ENCODE measurements at places on chromosomes 12 and 14.

DNA sequence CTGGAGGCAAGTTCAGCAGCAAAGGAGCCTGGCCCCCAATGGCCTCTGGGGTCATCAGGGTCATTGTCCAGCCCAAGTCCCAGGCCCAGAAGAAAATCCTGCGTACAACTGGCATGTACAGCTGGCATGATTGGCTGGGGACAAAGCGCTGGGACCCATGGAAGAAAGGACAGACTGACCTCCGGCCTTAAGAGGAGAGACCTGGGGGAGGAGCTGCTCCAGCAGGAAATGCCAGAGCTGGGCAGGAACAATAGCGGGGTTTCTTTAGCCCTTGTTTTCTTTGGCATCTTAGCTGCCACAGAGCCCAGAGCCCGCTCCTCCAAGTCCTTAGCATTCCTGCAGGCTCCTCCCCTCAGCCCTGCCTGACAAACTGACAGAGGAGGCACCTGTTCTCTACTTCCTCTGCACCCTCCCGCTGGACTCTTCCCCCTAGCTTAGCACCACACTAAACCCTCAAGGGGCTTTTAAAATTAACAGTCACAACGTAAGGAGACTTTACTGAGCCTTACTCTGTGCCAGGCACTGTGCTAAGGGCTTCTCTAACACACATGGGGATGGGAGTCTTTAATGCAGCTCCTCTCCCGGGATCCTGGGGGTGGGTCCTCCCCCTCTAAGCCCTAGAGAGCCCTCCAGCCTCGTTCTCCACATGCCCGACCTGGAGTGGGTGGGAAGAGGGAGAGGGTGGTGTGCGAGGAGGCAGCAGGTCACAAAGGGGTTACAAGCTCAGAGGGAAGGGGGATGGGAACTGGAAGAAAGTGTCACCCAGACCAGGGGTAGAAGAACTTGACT lies 1.8 kb upstream of the AQP5 start:
- DNase-seq: no peak

GRCh38 chr12:38823738-38824137 lies 81.7 kb downstream of the CPNE8 start:
- no peak for DNase-seq

DNA sequence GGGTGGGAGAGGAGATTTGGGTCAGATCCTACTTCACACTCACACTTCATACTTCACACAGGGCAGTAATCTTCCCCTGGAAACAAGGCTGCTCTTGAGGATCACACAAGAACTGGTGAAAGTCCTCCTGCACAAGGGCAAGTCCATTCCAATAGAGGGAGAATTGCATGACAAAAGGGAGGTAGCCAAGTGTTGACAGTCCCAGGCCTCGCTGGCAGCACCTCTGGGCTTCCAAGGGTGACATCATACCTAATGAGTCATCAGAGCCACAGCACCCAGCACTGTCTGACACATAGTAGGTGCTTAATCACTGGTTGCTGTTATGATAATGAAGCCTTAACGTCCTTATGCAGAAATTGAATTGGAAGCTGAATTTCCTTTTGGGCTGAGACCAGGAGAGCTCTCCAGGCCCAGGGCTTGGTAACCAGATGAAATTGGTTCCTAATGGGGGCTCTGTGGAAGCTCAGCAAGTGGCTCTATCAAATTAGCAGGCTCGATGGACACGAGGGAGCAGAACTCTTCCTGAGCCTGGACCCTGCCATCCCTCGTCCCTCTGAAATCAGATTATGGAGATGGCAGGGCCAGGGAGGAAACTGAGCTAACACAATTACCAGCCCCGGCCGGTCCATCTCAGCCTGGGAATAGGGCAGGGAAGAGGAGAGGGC lies 58.8 kb upstream of the ACTN1 start:
- no peak for DNase-seq

DNA sequence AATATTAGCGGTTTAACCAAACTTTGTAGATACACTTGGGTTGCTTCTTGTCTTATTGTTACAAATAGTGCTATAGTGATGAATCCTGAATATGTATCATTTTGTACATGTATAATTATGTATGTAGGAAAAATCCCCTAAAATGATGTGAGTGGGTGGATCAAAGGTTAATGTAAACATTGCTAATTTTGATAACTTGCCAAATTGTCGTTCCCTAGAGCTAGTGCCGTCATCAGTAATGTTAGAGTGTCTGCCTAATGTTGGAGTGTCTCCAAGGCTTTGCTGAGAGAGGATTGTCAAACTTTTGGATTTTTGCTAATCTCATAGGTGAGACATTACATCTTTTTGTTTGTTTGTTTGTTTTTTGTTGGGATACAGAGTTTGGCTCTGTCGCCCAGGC lies 44.4 kb downstream of the AEBP2 start:
- no peak for DNase-seq

DNA sequence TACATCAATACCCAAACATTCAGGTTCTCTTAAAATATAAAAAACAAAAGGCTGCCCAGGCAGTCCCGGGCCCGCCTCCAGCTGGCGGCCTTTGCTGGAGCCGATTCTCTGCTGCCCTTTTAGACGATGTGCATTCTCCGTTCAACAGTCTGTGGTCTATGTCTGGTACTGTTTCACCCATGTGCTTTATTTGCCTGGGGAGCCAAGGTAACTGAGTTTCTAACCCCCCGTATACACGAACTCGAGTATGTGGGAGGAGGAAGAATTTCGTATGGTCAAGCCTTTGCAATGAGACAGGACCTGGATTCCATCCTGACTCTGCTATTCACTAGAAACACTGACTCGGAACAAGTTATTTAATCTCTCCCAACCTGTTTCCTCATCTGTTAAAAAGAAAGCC lies 54.1 kb upstream of the GPR68 start:
- DNase-seq: no peak

DNA sequence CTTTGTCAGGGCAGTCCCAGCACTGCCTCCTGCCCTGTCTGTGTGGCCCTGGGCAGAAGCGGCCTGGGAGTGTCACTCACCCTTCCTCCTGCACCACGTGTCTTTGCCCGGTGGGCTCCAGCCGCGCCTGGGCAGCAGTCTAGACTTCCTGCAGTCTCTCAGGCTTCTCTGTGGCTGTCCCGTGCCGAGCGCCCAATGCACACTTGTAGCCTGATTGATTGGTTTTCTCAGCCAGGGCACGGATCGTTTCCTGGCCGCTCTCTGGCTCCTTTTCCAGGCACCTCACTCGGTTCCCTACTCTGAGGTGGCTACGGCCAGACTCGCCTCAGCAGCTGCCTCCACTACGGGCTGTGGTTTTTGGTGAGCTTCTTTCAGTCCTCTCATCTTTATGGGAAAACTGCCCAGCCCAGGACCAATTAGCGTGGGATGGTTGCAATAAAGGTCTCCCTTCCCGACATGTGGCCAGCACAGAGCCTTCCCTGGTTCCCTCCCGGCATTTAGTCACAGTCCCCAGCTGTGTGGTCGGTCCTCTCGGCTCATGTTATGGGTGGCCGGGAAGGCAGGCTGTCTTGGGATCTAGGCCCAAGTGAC lies 133.1 kb downstream of the CACNA1C start:
- DNase-seq: no peak

DNA sequence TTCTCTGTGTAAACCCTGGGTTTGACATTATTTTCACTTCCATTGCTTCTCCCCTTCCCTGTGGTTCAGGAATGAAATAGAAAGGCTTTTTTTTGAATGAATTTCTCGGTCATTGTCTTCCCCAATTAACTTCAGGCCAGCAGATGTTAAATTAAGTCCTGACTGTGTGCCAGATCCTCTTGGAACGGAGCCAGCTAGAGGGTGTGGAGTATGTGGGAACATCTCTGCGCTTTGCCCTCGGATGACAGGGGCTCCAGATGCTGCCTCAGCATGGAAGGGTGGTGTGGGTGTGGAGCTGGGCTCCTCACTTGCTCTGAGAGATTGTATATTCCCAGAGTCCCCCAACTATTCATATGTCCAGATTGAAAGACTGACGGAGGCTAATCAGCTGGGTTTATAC lies 13.1 kb downstream of the KRT85 start:
- no peak for DNase-seq

DNA sequence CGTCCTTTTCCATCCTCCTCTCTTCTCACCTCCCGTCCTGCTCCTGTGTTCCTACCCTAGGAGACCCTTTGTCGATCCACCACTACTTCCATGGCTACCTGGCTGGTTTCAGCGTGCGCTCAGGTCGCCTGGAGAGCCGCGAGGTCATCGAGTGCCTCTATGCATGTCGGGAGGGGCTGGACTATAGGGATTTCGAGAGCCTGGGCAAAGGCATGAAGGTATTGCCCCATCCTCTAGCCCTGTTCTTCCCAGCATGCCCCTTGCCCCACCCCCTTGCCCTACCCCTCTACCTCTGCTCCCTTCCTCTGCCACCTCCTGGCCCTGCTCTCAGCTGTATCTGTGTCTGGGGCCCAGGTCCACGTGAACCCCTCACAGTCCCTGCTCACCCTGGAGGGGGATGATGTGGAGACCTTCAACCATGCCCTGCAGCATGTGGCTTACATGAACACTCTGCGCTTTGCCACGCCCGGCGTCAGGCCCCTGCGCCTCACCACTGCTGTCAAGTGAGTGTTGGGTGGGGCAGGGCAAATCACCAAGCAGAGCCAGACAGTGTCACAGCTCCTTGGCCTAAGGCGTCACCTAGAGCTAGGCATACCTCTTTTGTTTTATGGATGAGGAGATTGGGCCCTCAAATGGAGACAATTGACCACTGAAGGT lies 12.8 kb downstream of the CLSTN3 start:
- no peak for DNase-seq

DNA sequence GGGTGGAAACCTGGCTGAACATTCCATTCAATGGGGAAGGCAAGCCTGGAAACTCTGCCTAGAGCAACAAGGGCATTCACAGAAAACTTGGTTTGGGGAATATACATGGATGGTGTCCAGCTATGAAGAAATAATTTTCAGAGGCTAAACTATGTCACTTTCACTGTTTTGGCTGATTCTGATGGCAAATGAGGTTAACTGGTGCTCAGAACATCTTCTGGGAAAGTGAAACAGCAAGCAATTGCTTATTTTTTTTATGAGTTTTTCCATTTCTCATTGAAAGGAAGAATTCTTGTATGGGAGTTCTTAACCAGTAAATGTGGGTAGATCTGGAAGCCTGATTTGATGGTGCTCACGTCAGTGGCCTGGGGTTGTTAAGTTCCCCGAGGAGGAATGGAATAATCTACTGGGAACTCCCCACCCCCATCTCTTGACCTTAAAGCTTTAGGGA lies 132.8 kb upstream of the BTG1 start:
- DNase-seq: no peak

DNA sequence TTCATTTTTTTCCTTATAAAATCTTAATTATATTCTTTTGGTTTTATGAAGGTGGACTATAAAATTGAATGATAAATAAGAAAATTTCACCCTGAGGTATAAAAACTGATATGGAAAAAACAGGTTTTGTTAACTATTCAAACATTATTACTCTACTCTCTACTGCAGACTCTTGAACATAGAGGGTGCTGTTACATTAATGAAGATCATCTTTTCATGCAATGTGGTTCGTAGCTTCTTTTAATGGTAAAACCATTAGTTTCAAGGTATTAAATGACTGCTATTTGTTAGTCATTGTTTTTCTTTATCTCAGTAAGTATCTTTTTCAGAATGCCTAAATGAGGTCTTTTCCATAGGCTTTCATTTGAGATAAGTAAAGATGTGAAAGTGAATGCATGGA lies 510.4 kb downstream of the SLC16A7 start:
- no peak for DNase-seq

- no peak for DNase-seq
These were observed 117.0 kb downstream of the TTC8 start for GRCh38 chr14:88941414-88941813.

GRCh38 chr12:90129366-90130030 lies 420.9 kb upstream of the ATP2B1 start:
- DNase-seq: no peak

GRCh38 chr14:51716610-51717009 lies 64.9 kb downstream of the FRMD6 start:
- no peak for DNase-seq

GRCh38 chr14:89351516-89352404 lies 65.3 kb downstream of the FOXN3 start:
- no peak for DNase-seq

- DNase-seq: no peak
These were observed 209.2 kb downstream of the ALX1 start for GRCh38 chr12:85489194-85489593.

GRCh38 chr12:125140279-125141209 lies 75.3 kb downstream of the AACS start:
- DNase-seq: no peak

GRCh38 chr14:79820866-79821535 lies 390.3 kb downstream of the DIO2 start:
- DNase-seq: no peak

- no peak for DNase-seq
These were observed 98.1 kb downstream of the ZFC3H1 start for GRCh38 chr12:71565535-71565934.

DNA sequence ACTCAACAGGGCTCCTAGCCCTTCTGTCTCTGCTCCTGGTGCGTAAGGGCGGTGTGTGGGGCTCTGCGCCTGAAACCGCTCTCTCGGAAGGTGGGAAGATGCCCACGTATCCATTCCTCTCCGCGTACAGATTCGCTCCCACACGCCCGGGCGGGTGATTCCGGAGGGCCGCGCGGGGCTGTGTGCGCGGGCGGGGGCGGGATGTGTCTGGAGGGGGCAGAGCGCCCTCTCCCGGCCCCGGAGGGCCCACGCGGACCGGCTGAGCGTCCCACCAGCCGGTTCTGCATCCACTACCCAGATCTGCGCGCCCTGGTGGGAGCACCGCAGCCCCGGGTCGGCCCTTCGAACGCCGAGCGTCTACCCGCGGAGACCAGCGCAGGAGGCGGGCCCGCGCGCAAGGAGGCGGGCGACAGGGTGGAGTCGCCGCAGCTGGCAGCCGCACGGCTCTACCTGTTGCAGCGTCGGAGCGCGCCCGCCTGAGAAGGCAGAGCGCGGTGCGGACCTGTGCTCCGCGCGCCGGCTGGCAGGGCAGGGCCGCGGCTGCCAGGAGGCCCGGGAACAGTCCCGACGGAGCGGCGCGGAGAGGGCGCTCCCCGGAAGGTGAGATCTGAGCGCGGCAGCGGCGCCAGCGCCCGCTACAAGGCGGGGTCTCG lies 1.4 kb upstream of the KCNK13 start:
- DNase-seq: peak; percentile 67

GRCh38 chr12:11688379-11688778 lies 38.9 kb downstream of the ETV6 start:
- no peak for DNase-seq

DNA sequence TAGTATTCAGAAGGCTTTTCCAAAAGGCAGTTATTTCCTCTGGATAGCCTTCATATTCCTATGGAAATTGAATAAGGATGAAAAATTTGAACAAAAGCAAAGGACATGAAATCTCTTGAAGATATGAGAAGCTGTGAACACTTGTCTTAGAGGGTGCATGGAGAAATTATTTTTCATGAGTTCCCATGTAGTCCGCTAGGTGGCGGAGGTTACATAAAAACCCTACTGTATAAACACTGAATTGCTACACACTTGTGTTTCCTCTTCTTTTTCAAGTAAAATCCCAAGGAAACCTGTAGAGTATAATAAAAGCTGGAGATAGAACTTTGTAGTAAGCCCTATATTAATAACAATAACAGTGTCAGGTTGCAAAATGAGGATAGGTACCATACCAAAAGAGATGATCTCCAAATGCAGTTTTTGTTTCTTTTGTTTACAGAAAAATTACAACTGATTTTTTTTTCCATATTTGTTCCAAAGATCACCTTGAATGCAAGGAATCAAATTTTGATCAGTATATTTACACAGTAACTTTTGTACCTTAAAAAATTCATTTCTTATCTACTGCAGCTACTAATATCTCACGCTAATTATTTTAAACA lies 37.8 kb upstream of the OR4E1 start:
- no peak for DNase-seq

- DNase-seq: no peak
These were observed 28.8 kb upstream of the CEP83 start for GRCh38 chr12:94488463-94488862.

GRCh38 chr12:12070674-12071656 lies at the start of gene BCL2L14:
BCL2L14 (plus strand) TSS chr12:12070939; CDS start chr12:12079306, 8,367 bp downstream.
- peak; percentile 7 for DNase-seq

- DNase-seq: no peak
These were observed 63.7 kb downstream of the BCL11B start for GRCh38 chr14:99208318-99208717.

Measured in stimulated activated naive CD8-positive, alpha-beta T cell treated with anti-CD3 and anti-CD28 coated beads, Interleukin-15, amount 100 ng/mL, for 72 hours (primary cell).